ENCODE measurements at places on chromosomes 7 and 10.

DNA sequence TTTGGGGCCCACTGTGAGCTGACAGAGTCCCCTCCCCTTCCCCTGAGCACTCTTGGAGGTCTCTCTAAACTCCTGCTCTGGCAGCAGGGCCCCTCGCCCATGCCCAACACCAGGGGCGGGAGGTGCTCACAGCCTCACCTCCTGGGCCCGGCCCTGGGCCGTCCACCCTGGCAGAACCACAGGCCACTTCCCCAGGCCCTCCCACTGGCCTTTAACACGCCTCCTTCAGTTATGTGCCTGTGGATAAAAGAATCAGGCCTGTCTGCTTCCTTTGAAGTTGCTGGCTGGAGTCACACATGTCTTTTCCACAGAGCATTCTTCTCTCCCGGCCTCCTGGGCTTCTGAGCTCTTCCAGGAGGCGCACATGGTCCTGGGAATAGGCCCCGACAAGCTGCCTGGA, 10.2 kb downstream of the MYL10 start:
- DNase-seq: no peak

DNA sequence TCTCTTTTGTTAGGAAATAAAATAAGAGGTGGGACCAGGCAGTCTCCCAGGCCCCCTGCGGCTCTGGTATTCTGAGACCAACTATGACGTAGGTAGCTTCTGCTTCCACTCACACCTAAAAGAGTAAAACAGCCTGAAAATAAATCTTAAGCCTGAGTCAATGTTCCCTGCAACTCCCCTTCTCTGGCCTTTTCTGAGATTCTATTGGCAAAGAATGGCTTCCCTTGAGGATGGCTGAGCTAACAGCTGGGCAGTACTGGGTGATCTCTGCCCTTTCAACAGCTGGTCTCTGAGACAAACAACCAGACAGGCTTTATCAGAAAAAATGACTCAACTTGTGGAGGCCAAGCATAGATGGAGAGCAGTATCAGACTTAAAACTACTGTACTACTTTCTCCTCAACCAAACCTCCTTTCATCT, 58.7 kb downstream of the CREB3L2 start:
- no peak for DNase-seq

DNA sequence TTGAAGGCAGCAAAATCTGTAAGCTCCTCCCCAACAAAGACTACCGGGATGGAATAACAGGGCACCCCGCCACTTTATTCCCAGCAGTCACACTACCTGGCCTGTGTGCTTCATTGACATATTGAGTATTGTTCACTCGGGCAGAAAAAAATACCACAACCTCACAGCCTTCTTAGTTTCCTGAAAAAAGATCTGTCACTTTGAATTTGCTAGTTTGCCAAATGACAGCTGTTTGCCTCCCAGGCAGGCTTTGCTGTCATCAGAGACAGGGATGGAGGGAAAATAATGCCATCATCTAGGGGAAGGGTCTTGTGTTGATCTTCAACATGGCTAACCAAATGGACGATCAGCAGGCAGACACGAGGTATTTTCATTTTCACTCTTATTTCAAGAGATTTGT, 26.9 kb downstream of the BMPER start:
- no peak for DNase-seq

DNA sequence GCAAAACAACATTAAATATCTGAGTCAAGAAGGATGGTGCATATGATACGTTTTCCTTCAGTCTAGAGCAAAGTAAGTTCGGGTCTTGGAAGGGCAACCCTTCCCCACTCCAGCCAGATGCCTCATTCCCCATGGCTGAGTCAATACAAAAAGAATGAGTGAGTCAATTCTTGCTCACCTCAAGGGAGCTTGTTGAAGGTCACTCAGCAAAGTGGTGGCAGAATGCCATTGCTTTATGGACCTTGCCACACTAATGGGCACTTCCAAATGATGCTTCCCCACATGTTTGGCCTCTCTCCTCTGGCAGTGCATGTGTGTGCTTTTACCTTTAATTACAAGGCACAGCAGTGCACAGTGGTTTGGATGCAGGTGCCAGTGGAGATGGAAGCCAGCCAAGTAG, 296.5 kb downstream of the SORCS3 start:
- DNase-seq: no peak

- DNase-seq: no peak
Measured at GRCh38 chr7:33981671-33982424, 76.5 kb downstream of the BMPER start.

GRCh38 chr7:130322615-130323014, 22.0 kb upstream of the CPA5 start:
- DNase-seq: no peak

- no peak for DNase-seq
Measured at GRCh38 chr7:133829336-133829897, 297.7 kb upstream of the LRGUK start.

DNA sequence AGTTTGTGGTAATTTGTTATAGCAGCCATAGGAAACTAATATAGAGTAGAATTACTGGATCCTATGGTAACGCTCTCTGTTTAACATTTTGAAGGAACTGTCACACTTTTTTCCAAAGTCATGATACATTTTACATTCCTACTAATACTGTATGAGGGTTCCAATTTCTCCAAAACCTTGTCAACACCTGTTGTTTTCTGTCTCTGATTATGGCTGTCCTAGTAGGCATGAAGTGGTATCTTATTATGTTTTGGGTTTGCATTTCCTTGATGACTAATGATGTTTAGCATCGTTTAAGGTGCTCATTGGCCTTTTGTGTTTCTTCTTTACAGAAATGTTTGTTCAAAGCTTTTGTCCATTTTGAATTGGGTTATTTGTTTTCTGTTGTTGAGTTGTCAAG, 69.6 kb downstream of the VPS50 start:
- no peak for DNase-seq

- no peak for DNase-seq
Measured at GRCh38 chr10:10332786-10333185, 684.9 kb upstream of the CELF2 start.

DNA sequence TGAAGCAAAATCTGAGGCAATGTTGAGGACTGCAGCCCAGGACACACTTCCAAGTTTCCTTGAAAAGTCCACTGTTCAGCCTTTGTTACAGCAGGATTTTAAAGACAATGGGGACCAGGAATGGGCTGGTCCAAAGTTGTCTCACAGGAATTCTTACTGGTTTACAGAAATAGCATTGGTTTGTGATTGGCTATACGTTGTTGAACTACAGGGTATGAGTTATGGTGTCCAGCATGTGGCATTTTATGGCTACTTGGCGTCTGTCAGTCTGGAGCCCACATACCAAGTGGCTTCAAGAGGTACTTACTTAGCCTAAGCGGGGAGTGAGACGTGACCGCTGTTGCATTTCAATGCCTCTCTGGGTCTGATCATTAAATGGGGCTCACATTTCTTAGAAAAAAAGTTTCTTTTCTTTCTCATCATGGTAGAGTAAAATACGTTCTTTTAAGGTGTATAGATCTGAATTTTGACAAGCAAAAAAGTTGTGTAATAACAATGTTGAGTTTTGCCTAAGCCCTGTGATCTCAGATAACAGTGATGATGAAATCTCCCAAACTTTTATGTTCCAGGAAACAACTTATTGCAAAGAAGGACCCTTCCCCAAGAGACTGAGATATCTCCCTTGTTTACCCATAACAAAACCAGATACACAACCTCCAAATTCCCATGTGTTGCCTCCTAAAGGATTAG, 100.0 kb upstream of the TRIM24 start:
- DNase-seq: no peak

- no peak for DNase-seq
Measured at GRCh38 chr7:107661081-107661864, 645 bp downstream of the SLC26A4 start.

DNA sequence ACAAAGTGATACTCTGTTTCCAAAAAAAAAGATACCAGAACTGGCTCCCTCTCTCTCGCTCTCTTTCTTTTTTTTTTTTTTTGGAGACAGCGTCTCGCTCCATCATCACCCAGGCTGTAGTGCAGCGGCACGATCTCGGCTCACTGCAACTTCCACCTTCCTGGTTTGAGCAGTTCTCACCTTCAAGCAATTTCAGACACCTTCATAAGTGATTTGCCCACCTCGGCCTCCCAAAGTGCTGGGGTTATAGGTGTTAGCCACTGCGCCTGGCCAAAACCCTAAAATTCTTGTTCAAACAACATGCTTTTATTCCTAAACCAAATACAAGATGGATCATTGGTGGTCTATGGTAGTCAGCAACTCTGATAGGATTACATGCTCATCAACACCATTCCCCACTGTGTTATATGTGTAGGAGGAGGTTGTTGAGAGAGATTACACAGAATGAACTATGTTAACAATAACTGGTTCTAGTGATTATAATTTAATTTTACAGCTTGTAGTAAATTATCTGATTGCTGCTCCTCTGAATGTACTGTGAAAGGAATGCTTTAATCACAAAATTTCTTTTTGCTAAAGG, 15.5 kb downstream of the ACBD5 start:
- no peak for DNase-seq

DNA sequence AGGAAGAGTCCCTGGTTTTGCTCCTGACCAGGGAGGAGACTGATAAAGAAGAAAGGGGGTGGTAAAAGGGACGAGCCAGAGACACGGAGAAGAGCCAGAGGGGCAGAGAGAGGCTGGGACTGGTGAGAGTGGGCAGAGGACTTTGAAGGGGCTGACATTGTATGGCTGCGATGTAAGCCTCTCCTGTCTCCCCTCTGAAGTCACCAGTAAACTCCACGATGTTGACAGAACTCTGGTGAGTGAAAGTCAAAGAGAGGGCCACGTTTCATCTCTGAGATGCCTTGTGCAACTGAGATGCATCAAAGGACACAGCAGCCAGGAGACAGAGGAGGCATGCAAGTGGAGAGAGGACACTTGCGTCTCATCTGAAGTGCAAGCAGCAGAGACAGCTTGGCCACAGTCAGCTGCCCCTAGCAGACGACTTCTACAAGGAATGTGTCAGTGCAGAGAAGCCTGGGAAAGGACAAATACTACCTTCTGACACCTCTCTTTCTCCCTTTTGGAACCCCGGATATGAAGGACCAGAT, 54.3 kb downstream of the SMKR1 start:
- no peak for DNase-seq

DNA sequence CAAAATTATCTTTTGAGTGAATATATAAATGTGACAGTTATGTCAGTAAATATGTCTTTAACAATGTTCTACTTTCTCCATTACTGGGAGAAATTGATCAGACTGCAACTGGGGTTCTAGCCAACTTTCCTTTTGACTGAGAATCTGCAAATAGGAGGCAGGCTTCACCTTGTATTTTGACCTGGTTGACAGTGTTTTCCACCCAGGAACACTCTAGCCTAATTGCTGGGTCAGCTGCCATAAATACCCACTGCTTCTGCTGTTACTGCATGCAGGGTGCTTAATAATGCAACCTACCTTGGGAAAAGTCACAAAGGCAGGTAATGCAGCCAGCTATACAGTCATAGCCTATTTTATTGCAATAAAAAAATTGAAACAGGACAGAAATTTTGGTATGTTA, 319.0 kb downstream of the DGKB start:
- no peak for DNase-seq

Measured in bone marrow (tissue), 2 donors.